ENCODE measurements at places on chromosomes 12 and 14. TPM values are rescaled to one million over a fixed set of nuclear protein-coding genes. Genes with fewer than 3 reads are reported as not detected.
A peak's percentile ranks its signal among the peaks of the same experiment; 100 is the strongest.

- no peak for DNase-seq
Observed at GRCh38 chr12:15770021-15770420, 19.2 kb downstream of the EPS8 start.

Gene GPR84
- 0.41 TPM for total RNA-seq

DNA sequence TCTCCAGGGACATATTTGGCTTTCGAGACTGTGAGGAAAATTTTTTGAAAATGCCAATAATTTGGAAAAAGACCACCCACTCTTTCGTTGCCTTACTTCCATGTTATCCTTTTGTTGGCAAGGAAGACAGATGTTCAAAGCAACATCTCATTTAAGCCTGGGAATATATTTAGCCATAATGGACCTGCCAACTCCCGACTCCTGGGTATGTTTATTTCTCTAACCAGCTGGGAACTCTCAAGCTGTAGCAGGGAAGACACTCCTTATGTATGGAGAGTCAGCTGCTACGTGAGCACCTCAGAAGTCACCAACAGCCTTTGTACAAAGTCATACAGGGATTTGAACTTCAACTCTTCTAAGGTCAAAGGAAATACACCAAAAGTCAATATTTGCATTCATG, 96.5 kb upstream of the DAAM1 start:
- no peak for DNase-seq

- DNase-seq: no peak
Observed at GRCh38 chr12:65533177-65533883, 254.8 kb downstream of the MSRB3 start.

DNA sequence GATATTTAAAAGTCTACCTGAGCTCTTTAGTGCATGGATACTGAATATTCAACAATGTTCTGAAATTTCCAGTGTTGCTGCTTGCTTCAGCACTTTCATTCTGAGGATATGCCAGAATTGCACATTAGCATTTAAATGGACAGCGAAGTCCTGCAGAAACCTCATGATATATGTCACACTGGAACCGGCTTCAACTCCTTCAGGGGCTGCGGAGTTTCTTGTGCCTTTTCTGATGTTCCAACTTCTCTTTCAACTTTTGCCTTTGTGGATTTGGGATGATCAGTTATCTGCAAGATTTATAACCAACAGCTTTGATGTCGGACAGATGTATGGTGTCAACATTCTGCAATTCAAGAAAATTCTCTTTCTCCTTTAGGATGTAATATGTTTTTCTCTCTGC, 142.5 kb upstream of the LMNTD1 start:
- no peak for DNase-seq

DNA sequence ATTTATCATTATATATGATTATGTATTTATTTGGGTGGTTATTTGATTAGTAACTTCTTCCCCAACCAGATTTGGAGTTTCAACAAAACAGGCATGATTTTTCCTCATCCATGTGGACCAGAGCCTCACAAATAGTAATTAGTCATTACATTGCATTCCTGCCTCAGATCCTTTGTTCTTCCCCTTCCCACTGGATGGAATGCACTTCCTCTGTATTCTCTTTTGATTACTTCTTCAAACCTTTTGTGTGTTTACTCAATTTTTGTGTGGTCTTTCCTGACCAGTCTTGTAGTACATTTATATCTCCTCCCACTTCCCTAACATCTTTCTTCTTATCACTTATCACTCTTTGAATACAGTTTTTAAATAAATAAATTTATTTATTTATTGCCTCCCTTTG, 15.5 kb downstream of the SYT1 start:
- DNase-seq: no peak

Gene IFI27
- total RNA-seq: 3.8 TPM

- peak; percentile 47 for DNase-seq
Observed at GRCh38 chr12:93572712-93573551, 457 bp downstream of the SOCS2 start.
